ENCODE measurements at places on chromosomes 5 and 9.
A peak's percentile ranks its signal among the peaks of the same experiment; 100 is the strongest.

DNA sequence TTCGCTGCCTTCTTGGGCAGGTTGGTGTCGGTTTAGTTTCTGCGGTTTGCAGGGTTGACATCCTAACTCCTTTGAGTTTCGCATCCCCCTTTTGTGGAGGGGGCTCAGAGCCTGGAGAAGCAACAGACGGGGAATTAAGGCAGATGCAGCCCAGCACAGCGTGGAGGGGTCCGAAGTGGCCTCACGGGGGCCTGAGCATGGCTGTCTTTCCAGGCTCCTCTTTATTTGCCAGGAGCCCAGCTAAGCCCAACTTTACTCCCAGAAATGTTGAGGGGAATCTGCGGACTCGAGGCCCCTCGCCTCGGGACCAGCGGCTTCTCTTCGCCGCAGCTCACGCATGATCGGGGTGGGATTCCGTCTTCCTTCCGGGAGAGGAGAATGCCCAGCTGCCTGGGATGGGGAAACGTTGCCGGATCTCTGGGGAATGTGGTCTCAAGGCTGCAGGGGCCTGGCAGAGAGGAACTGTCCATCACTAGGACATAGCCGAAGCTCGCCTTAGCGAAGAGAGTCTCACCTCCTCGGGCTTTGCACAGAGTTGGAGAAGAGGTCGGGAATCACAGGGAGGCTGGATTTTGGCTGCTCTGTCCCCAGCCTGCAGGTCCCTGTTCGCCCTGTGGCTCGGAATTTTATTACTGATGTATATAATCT is 1.3 kb downstream of the RAI14 start:
- DNase-seq = no peak

GRCh38 chr9:33817327-33818166 is 587 bp downstream of the UBE2R2 start:
- DNase-seq = peak; percentile 7

GRCh38 chr5:1295650-1296037 is 776 bp upstream of the TERT start:
- DNase-seq = no peak

DNA sequence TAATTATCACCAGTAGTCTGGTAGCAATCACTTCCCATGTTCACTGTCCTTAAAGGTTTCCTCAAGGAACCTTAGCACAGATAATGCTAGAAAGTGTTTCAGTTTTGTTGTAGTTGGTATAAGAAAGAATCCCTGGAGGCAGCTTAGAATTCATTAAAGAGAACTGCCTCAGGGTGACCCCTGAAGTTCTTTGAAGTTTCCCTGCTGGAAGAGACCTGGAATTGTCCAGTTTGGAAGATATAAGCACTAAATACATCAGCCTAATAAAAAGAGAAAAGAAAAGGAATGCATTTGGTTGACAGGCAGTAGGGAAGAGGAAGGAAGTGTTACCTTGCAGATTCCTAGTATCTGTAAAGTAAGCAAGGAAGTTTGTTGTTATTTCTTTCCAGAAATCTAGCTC is 999.6 kb upstream of the DMAC1 start:
- no peak for DNase-seq

- DNase-seq = no peak
Measured at GRCh38 chr9:99736291-99736690, 85.4 kb upstream of the NR4A3 start.

- DNase-seq = no peak
Measured at GRCh38 chr5:63963926-63964325, 1.7 kb upstream of the HTR1A start.

DNA sequence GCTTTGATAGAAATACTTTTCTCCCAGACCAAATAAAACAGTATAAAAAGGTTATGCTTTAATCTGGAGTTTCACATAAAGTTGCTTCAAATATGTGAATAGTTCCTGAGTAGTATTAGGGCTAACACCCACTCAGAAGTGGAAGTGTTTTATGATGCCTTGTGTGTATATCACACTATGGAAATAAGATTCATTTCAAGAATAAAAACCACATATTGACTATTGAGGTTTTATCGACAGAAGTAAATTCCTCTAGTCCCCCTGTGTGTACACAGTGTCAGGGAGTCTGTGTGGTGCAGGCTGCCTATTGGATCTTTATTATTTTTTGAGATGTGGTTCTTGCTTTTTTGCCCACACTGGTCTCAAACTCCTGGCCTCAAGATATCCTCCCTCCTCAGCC is 20.8 kb upstream of the LRRTM2 start:
- no peak for DNase-seq

DNA sequence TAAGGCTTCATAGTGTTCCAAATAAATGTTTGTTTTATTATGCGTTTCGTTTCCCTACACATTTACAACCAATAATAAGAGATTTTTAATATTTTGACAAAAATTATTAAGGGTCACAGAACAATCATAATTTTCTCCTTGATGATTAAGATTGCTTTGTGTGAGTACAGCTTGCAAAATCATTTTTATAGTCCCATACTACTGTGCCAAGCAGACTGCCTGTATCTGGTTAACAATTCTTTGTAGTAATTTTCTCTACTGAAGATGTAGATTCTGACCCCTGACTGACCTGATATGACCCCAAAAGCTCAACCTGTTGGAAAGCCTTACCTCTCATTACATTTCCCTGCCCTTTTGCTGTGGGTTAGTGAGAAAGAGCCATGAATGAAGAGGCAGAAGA is 311.9 kb upstream of the PIK3R1 start:
- no peak for DNase-seq

- DNase-seq = no peak
Measured at GRCh38 chr5:107289030-107289714, 381.6 kb downstream of the EFNA5 start.

DNA sequence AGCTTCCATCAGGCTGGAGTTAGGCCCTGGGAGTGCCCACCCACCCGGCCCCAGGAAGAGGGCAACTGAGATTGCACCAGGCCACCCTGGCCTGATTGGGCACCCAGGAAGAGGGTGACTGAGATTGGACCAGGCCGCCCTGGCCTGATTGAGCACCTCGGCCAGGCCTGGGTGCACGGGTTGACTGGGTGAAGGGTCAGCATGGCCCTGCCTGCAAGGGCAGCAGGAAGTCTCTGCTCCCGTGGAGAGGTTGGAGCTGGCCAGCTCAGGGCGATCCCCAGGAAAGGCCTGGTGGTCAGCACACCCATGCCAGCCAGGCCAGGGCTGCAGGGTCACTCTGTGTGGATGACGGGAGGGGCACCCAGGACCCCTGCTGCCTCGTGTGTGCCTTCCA is 11.8 kb downstream of the ADAMTSL2 start:
- DNase-seq = no peak

DNA sequence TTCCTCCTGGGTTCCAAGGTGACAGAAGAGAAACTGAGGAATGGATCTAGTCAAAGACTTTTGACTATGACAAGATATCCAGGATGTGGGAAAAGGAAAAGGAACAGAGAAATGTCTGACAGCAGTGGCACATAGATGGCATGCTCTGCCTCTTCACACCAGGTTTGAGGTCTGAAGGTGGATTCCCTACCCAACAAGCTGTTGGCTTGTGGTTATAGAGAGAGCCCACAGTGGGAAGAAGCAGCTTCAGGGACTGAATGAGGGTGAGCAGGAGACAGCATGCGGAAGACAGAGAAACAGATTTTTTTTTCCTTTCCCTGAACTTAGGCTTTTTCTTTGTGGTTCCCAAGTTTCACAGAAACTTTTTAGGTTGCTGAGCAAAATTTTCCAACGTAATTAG is 20.6 kb downstream of the IFNW1 start:
- DNase-seq = no peak

- DNase-seq = peak; percentile 38
Measured at GRCh38 chr5:131634666-131634995, 398 bp downstream of the RAPGEF6 start.

GRCh38 chr5:97118261-97119006 is 24.0 kb downstream of the LIX1 start:
- DNase-seq = no peak

GRCh38 chr9:127451858-127452656 is 747 bp downstream of the LRSAM1 start:
- no peak for DNase-seq

DNA sequence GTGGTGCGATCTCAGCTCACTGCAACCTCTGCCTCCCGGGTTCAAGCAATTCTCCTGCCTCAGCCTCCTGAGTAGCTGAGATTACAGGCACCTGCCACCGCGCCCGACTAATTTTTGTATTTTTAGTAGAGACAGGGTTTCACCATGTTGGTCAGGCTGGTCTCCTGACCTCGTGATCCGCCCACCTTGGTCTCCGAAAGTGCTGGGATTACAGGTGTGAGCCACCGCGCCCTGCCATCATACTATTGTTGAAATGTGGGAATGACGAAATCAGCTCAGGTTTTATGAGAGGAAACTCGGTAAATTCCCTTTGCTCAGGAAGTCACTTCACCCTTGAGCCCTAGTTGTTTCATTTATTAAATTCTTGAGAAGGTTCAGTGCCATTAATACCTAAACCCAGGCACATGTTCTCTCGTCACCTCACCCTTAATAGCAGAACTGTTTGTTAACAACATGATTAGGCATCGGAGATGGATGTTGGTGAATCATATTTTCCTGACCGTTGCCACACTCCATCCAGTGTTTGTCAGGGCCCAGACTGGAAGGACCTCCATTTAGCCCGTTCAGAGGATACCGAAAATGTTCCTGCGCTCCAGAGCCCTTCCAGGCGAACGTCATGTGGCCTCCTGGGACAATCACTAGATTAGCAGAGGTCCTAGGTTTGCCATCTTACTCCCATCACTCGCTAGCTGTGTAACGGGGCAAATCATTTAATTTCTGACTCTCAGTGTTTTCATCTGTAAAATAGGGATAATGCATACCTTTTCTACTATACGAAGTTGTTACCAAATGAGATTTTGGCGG is 20.0 kb upstream of the CREBRF start:
- no peak for DNase-seq

All from stimulated activated CD8-positive, alpha-beta memory T cell treated with anti-CD3 and anti-CD28 coated beads, Interleukin-4, amount 100 ng/mL, for 24 hours (primary cell).